ENCODE measurements at places on chromosomes 2 and 18. TPM values are rescaled to one million over a fixed set of nuclear protein-coding genes. Genes with fewer than 3 reads are reported as not detected.

The FOXI3 gene
- not detected for total RNA-seq

The CFC1 gene
- not detected for total RNA-seq

The PIEZO2 gene
- 27.7 TPM for total RNA-seq

The RPE gene
- total RNA-seq: 53.4 TPM

The DPP4 gene
- 17.8 TPM for total RNA-seq

The LRRTM4 gene
- 8.1 TPM for total RNA-seq
